ENCODE measurements at places on chromosomes 1 and 21.

- DNase-seq = peak; percentile 30
Measured at GRCh38 chr1:179079113-179079761, 2.6 kb upstream of the TOR3A start.

GRCh38 chr21:19981938-19982337 is 1016.3 kb upstream of the NCAM2 start:
- no peak for DNase-seq

- DNase-seq = no peak
Measured at GRCh38 chr1:6444377-6444776, 19.8 kb downstream of the ESPN start.

DNA sequence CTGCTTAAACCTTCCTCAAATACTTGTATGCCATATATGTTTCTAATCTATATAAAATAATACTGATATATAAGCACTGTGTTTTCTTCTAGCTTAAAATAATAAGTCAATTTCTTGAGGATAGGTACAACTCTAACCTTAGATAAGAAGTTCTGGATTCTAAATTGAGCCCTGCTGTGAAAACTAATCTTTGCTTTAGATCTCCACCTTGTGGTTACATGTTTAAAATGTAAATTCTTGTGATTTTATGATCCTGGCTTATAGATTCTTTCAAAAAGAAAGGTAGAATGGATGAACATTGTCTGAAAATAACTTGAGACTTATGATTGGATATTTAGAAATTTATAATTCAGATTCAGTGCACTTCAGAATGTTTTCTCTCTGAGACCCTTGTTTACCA is 38.9 kb upstream of the HMCN1 start:
- no peak for DNase-seq

- DNase-seq = no peak
Measured at GRCh38 chr1:84155517-84155916, 11.4 kb downstream of the PRKACB start.

DNA sequence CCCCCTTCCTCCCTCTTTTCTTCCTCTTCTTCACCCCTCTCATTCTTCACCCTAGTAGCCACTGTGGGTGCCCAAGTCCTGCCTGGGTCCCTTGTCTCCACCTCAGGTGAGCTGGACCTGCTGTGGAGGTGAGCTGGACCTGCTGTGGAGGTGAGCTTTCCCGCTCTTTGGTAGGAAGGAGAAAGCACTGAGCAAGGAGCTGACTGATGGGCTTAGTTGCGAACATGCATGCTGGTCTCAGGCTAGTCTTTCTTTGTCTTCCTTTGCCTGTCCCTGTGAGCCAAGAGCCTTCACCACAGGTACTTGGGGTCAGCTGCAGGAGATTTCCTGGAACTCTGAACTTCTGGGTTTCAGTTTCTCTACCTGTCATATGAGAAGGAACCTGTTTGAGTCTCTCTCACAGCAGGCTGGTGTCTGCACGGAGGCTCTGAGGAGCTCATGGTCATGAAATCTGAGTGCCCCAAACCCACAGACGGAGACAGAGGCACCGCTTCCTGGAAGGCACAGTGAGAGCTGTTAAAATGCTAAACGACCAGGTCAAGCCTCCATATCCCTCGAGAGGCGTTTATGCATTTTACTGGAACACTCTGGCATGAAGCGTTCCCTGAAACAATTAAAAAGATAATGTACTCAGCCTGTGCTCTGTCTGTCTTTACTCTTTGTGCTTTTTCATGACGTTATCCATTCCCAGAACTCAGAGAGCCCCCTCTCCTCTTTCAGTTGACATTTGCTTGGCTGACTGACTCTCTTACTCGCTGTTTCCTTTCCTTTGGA is 69.5 kb downstream of the RHOU start:
- no peak for DNase-seq

- no peak for DNase-seq
Measured at GRCh38 chr1:996851-997712, 2.8 kb downstream of the HES4 start.
